ENCODE measurements at places on chromosomes 4 and X.

- no peak for DNase-seq
Observed at GRCh38 chrX:46597771-46598170, 24.2 kb downstream of the CHST7 start.

GRCh38 chr4:4663028-4663427 lies 121.2 kb upstream of the STX18 start:
- no peak for DNase-seq

- no peak for DNase-seq
Observed at GRCh38 chr4:100076753-100077152, 113.5 kb downstream of the DDIT4L start.

DNA sequence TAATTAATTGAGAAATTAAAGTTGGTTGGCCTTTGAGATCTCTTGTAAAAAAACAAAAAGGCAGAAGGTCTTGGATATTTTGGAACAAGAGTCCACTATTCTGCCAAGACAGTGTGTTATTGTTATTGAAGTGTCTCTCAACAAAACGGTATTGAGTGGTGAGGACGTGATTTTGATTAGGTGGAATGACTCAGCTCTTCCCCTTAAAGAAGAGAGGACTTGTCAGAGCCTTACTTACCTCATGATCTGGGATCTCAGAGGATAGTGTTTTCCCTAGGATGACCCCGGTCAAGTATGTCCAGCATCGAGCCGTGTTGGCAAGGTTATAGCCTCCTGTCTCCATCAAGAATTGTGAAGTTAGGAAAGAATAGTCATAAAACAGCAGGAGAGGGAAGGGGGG lies 110.9 kb downstream of the HDAC8 start:
- no peak for DNase-seq

GRCh38 chr4:25031077-25031621 lies 403 bp upstream of the LGI2 start:
- no peak for DNase-seq

DNA sequence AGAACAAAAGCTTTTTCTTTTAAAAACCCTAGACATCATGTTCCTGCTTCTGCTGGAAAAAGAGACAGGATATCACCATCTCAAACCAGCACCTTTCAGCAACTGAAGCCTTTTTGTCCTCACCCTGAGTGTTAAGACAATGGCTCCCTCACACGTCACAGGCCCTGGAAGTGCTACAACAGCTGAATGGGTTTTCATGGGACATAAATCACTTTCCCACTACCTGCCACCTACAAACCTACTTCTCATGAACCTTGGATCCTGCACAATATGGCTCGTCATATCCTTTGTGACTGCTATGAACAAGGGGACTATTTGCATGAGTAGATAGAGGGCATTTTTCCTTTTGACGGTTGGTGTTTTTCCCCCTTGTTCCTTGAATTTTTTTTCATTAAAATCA lies 93.6 kb downstream of the TSPAN5 start:
- DNase-seq = no peak

- no peak for DNase-seq
Observed at GRCh38 chrX:47613082-47613481, 6.6 kb downstream of the SYN1 start.

GRCh38 chr4:113639326-113639725 lies 122.2 kb downstream of the CAMK2D start:
- DNase-seq = no peak

GRCh38 chr4:144695721-144696120 lies 49.8 kb downstream of the HHIP start:
- DNase-seq = no peak
